ENCODE measurements at places on chromosomes 2 and 18. TPM values are rescaled to one million over a fixed set of nuclear protein-coding genes. Genes with fewer than 3 reads are reported as not detected.

GRCh38 chr2:223315813-223316212 is 263.8 kb downstream of the KCNE4 start:
- no peak for DNase-seq

DNA sequence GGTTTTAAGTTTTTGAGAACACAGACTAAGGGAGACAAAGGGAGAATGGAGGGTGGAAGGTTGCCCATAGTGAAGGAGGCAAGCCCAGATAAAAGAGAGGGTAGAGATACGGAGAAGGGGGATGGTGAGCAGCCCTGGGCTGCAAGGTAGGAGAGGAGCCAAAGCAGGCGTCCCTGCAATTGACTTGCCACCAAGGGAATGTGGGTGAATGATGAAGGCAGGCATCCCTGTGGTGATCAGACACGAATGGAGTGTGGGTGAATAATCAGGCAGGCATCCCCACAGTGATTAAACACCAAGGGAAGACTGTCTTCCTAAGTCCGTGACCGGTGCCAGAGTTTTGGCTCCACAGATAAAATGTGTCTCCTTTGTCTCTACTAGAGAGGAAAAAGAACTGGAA is 16.5 kb upstream of the ALPK2 start:
- DNase-seq: no peak

DNA sequence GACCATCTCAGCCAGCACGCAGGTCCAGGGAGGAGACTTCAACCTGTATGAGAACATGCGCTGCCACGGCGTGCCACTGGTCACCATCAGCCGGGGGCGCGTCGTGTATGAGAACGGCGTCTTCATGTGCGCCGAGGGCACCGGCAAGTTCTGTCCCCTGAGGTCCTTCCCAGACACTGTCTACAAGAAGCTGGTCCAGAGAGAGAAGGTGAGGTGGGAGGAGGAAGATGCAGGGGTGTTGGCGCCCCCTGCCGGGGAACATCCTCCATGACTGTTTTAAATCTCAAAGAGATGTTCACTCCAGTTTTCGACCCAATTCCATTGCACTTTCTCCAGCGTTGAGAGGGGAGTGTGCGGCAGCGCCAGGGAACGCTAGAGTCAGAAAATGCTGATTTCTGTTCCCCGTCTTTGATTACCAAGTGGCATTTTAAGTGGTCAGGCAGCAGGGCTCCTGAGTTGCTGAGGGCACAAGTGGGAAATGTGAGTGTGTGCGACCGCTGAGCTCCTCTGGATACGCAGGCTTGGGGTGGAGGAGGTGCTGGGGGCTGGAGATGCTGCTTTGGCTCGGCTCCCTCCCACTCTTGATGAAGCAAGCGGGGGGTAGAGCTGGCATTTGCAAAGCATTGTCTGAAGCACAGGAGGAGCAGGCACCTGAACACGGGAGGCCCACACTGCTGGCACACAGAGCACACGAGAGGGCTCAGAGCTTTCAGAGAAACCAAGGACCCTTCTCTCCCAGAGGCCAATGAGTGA is 27.7 kb upstream of the MAPRE3 start:
- peak; percentile 17 for DNase-seq

- DNase-seq: peak; percentile 7
These were observed 355.6 kb downstream of the PAX3 start for GRCh38 chr2:221943076-221943810.

GRCh38 chr2:74915743-74916142 is 42.7 kb upstream of the POLE4 start:
- no peak for DNase-seq

GRCh38 chr2:188314314-188315054 is 22.8 kb downstream of the GULP1 start:
- DNase-seq: no peak

- DNase-seq: no peak
These were observed 242.7 kb downstream of the PRKCE start for GRCh38 chr2:45894211-45894610.

DNA sequence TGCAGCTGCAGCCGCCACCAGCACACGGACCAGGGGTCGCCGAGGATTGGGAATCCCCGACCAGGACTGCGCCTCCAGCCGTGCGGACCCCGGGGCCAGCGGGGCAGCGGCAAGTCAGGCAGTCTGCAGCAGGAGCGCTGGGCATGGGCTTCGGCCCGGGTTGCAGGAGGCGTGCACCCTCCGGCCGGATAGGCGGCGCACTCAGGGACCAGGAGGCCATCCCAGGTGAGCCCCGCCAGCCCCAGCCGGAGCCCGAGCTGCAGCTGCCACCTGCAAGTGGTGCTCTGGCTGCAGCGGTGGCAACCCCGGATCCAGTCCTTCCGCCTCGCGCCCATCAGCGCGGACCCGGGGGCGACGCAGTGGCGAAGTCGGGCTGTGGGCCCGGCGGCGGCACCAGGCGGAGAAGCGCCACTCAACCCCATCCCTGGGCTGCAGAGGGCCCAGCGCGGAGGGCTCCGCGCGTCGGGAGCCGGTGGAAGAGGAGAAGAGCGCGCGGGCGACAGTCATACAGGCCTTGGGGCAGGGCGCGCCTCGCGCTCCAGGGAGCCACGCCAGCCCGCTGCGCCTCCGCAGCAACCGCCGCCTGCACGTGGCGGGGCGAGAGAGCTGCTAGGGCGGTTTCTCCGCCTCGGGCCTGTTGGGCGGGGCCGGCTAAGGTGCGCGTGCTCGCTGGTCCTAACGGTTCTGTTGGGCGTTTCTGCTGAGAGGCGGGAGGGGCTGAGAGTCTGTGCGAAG is 73.8 kb downstream of the RPIA start:
- peak; percentile 21 for DNase-seq

- peak; percentile 41 for DNase-seq
These were observed 74.8 kb downstream of the B3GNT2 start for GRCh38 chr2:62270728-62271127.

DNA sequence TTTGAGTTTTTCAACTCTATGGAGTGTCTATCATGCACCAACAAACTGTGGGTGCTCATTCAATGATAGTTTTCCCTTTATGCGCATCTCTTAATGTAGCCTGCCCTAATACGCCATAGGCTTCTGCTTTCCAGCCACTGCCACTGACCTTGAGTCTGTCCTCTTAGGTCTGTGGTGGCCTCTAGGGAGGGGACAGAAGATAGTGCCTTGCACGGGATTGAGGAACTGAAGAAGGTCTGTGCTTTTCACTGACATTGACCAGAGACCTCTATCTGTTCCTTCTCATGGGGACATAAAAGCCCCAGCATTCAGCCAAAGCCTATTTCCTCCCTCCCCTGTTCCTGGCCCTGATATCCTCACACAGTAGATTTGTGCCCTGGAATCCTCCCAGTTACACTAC is 2.3 kb downstream of the GCKR start:
- no peak for DNase-seq

DNA sequence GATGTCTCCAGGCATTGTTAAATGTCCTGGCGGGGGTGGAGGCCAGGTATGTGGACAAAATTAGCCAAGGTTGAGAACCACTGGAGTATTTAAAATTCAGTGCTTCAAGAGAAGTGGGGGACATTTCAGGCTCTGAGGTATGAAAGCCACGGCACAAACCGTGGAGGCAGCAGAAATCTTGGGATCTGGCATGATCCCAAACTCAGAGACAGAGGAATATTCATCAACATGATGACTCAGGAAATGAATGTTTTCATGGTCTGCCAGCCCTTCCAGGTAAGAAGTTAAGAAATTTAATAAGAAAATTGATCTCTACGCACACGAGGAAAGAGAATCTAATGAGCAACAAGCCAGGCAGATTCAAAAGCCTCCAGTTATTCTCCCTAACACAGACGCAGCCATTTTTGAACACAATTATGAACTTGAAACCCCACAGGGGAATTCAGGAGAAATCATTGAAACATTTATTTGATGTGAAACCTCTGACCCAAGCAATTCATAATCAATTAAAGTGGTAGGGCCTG is 11.3 kb upstream of the GRP start:
- DNase-seq: no peak

DNA sequence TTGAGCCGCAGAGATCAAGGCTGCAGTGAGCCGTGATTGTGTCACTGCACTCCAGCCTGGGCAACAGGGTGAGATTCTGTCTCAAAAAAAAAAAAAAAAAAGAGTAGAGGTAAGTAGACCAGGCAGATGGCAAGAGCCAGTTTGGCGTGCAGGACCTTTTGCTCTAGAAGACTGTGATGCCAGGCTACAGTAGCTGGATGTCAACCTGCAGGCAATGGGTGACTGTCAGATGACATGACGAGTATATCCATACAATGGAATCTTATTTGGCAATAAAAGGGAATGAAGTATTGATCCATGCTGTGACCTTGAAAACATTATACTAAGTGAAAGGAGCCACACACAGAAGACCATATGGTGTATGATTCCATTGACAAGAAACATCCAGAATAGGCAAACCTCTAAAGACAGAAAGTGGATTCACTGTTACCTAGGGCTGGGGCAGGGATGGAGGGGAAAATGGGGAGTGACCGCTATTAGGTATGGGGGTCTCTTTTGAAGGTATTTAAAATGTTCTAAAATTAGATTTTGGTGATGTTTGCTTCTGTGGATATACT is 11.2 kb upstream of the DGUOK start:
- no peak for DNase-seq

DNA sequence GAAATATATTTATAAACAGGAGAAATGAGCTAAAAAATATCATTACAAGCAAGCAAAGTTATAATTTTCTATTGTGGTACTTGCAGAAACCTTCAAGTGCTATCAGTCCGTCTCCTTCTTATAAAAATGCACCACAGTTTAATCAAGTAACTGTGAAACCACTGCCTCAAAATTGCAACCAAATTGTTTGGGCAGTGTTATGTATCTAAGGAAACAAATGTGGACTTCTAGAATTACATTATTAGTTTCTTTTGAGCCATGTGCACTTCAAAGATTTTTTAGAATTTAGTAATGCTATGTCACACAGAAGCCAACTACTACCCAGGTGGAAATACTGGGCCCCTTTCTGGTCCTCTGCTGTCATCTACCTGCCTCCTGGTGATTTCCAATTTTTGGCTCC is 495.6 kb downstream of the NYAP2 start:
- DNase-seq: no peak

GRCh38 chr18:48831113-48831759 is 119.5 kb downstream of the SMAD7 start:
- DNase-seq: no peak

GRCh38 chr2:234674781-234675201 is 177.9 kb upstream of the ARL4C start:
- DNase-seq: no peak

Gene AMER3
- 0.06 TPM for polyA plus RNA-seq

Gene EGR4
- polyA plus RNA-seq: not detected

Gene EML6
- 2.2 TPM for polyA plus RNA-seq

Gene ALPG
- not detected for polyA plus RNA-seq

Gene UGT1A3
- polyA plus RNA-seq: not detected

Gene KYNU
- 1.1 TPM for polyA plus RNA-seq

Gene WDR43
- 33.1 TPM for polyA plus RNA-seq

Gene POTEJ
- polyA plus RNA-seq: 0.64 TPM

Gene C1QL2
- polyA plus RNA-seq: not detected

Gene IL1RL1
- 0.24 TPM for polyA plus RNA-seq

Gene MYL12A
- 356 TPM for polyA plus RNA-seq

Gene IL37
- polyA plus RNA-seq: 0.27 TPM

Gene WDR12
- polyA plus RNA-seq: 93.4 TPM

Gene ANKRD30BL
- 0.52 TPM for polyA plus RNA-seq

Gene ALKAL2
- 7.5 TPM for polyA plus RNA-seq

All from right lung (tissue), 10 donors.